ENCODE measurements at places on chromosomes 4 and X.

DNA sequence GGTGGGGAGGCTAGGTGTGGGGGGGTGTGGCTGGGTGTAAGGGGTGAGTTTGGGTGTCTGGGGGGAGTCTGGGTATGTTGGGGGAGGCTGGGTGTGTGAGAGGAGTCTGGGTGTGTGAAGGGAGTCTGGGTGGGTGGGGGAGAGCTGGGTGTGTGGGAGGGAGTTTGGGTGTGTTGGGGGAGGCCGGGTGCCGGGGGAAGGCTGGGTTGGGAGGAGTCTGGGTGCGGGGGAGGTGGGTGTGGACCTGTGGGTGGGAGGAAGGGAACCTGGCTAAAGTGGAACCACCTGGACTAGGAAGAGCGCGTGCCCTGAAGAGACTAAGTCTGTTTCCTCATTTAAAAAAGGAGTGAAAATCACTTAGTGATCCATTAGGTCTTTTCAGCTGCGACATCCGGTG, 18.3 kb downstream of the SPON2 start:
- DNase-seq = no peak

GRCh38 chr4:62070291-62070852, 870.2 kb downstream of the ADGRL3 start:
- DNase-seq = no peak

GRCh38 chrX:19883878-19884277, 3.5 kb downstream of the SH3KBP1 start:
- no peak for DNase-seq

- DNase-seq = no peak
These were observed 3.6 kb upstream of the RENBP start for GRCh38 chrX:153948002-153948466.

DNA sequence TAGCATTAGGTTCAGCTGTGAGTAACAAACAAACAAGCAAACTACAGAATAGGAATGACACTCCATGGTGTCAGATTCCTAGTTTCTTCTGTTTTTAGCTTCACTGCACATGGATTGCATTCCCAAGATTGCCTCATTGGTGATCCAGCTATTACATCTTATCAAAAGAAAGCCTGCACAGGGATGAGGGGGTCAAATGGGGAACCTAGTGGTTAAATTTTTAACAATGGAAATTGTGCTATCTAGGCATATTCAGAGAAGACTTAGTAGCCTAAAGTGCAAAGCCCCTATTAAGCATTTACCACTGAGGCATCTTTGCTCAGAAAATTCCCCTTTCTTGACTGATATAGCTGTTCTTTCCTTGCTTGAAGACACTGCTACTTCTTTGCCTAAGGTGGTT, 3.9 kb upstream of the TTC29 start:
- DNase-seq = no peak

DNA sequence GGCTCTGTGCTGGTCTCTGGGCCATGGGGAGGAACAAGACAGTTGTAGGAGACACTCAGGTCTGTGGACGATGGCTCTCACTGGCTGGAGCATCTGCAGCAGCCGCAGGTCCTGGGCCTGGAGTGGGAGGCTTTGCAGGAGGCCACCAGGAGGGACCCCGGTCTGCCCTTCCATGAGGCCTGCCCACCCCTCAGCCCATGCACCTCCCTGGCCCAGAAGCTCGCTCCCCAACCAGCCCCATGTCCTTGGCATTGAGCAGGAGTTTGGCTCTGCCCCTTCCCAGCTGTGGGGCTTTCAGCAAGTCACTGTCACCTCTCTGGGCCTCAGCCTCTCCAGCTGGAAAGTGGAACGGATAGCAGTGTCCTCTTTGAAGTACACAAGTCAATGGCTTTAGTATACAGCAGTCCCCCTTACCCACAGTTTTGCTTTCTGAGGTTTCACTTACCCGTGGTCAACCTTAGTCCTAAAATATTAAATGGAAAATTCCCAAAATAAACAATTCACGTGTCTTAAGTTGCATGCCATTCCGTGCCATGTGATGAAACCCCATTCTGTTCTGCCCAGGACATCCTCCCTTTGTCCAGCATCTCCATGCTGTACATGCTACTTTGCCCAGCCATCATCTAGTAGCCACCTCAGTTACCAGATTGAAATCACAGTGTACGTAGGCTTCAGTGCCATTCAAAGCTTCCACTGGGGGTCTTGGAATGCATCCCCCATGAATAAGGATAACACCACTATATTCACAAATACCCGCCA, 104.0 kb downstream of the CPZ start:
- no peak for DNase-seq

GRCh38 chr4:32219306-32220075, 1499.3 kb downstream of the PCDH7 start:
- DNase-seq = no peak

- DNase-seq = no peak
These were observed 380.7 kb upstream of the CPXCR1 start for GRCh38 chrX:88366314-88366713.

DNA sequence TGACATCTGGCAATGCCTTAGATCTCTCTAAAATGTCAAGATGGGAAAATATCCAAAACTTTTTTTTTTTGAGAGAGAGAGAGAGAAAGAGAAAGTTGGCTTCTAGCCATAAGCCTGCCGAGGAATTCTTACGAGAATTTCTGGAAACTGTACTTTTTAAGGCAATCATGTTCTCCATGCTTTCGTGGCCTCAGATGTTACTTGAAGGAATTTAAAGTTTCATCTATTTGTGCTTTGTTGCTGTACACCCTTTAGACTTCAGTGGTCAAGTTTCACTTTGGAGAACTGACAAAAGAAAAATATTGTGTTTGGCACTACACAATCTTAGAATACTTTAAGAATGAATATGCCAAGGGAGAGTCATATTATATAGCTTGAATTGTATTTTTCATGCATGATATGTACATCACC, 53.9 kb downstream of the FAT4 start:
- DNase-seq = no peak

All from cerebellar nuclear complex (tissue), 1 donor.